ENCODE measurements at places on chromosomes 4 and X. TPM values are rescaled to one million over a fixed set of nuclear protein-coding genes. Genes with fewer than 3 reads are reported as not detected.

Gene CXCR3
- total RNA-seq, result 4.5 TPM

- no peak for ATAC-seq
These were observed 381.4 kb downstream of the BCOR start for GRCh38 chrX:39716401-39716800.

DNA sequence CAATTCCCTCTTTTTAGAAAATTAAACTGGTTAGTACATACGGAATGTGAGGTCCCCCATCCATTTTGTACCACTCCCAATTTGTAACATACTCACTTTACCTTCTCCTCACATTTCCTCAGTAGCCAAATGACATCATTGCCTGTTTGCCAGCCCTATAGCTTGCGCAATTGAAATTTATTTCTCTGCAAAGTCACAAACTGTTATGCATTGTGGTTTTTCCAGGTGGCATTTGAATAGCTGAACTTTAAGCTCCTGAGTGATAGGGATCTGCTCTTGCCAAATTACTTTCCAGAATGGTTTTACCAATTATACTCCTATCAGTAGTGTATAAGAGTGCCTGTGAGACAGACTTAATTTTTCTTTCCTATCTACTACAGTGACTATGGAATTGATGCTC is 7.7 kb downstream of the COL4A5 start:
- ATAC-seq, result no peak

Gene PCGF3
- total RNA-seq, result 34.4 TPM

DNA sequence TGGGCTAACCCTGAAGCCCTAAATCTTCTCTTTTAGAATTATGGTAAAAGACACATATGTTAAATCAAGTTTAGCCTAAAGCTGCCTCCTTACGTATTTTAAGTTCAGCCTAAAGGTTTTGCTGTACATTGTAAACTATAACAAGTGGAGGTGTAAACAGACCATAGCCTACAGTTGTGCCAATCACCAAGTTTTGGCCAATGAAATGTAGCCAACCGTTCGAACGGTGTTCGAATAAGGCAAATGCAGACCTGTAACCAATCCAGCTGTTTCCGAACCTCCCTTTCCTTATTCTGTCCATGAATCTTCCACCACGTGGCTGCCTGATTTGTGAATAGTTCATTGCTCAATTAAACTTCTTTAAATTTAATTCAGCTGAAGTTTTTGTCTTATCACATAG is 52.1 kb upstream of the TBC1D9 start:
- no peak for ATAC-seq
